ENCODE measurements at places on chromosomes 1 and 21.

DNA sequence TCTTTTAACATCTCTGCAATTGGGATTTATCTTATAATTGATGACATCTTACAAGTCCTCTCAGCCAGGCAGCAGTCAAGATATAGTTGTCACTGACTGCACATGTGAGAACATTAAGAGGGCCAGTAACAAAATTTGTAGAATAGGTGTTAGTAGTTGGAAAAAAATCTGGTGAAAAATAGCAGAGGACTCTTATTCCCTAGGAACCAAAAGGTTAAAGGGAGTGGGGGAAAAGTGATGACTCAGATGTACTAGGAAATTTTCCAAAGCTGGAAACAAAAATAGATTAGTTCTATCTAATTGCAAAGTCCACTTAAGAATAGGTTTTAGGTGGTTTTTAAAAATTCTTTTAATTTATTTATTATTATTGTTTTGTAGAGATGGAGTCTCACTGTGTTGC lies 3.6 kb downstream of the NUP210L start:
- DNase-seq: no peak

- no peak for DNase-seq
Observed at GRCh38 chr1:240705579-240705978, 93.6 kb upstream of the GREM2 start.

GRCh38 chr1:199357599-199357998 lies 669.9 kb upstream of the NR5A2 start:
- no peak for DNase-seq

- DNase-seq: no peak
Observed at GRCh38 chr1:20376171-20376570, 85.5 kb downstream of the VWA5B1 start.

DNA sequence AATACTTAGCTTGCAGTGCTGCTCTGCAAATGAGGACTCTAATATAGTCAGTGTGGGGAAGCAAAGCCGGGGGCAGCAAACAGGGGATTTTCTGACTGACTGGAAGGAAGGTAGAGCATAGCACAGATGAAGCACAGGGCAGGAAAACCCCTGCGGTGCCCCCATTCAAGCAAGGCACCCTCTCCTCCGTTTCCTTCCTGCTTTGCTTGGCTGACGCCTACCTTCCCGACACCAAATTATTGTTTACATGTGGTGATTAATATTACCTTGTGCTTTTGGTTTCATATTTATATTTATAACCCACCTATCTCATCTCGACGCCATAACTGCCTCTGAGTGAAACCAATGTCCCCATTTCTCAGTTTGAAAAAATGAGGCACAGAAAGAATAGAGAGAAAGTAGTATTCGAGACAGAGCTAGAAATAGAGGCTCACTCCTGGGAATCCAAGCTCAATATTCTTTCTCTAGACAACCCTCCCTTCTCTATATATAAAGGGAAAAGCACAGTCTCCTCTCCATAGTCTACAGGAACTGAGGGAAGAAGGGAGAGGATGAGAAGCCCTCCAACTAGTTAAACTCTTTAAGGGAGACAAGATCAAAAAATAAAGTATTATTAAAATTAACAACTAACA lies 41.3 kb downstream of the PIK3C2B start:
- DNase-seq: peak; percentile 62

DNA sequence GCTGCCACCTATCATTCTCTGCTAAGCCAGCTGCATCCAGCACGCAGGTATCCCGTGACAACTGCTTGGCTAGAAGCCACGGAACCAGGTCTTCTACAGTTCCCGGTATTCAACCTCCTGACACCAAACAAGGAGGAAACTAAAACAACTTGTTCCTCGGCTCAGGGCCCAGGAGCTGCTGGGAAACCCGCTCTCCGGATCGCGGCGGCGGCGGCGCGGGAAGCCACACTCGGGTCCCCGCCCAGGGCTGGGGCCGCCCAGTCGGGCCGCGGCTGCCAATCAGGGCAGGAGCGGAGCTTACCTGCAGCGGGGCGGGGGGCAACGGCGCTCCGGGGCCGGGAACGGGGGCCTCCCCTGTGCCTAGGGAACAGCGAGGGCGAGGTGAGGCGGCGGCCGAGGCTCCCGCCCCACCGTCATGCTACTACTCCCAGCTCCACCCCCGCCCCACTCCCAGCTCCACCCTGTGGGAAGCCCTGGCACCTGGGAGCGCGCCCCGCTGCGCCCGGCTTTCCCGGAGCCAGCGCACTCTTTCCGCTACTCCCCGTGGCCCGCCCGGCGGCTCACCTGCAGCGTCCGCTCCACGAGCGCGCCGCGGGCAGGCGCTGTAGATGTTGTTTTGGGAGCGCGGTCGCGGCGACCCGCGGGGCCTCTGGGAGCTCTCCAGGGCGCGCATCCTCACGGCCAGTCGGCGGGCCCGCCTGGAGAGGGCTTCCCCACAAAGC lies 12.1 kb downstream of the IL24 start:
- DNase-seq: peak; percentile 47

DNA sequence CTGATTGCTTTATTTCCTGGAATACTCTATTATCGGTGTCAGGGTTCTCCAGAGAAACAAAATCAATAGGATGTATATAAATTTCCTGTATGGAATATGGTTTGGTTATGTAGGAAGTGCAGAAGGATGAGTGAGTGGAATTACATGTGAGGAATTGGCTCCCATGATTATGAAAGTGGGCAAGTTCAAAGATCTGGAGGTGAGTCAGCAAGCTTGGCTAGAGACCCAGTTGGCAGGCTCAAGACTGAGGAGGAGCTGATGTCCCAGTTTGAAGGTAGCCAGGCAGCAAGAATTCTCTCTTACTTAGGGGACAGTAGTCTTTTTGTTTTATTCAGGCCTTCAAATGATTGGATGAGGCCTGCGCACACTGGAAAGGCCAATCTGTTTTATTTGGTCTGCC lies 57.5 kb downstream of the MAP3K7CL start:
- DNase-seq: no peak

DNA sequence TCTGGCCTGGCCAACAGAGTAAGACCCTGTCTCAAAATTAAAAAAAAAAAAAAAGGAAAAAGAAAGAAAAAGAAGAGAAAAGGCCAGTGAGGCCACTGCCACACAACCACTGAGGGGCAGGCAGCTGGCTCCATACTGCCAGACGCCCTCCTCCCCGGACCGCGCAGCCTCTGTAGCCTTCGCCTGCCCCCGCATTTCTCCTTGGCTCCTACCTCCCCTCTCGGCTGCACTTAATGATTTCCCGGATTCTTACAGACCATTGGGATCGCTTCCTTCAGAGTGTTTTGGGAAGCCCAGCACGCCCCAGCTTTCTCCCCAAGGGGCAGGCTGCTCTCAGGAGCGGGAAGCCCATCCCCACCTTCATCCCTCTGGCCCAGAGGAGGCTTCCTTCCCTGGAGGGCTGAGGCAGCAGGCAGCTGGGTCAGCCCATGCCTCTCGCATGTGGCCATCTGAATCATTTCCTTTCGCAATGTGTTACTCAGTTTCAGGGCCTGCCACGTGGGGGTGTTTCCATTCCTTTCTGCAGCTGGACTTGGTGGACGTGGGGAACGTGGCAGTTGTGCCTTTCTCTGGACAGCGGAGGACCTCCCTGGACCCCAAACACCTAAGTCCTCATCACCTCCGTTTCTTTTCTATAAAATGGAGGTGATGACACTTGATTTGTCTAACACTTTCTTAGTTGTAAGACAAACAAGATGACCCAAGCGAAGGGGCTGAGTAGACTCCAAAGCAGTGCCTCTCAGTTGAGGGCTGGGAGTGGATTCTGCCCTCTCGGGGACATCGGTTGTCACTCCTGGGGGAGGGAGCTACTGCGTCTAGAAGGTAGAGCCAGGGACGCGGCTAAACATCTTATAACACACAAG lies 2.3 kb downstream of the SLC2A5 start:
- DNase-seq: no peak

- DNase-seq: no peak
Observed at GRCh38 chr1:56525489-56526041, 53.8 kb downstream of the PLPP3 start.

- DNase-seq: peak; percentile 82
Observed at GRCh38 chr1:11645670-11646265, 8.5 kb downstream of the FBXO2 start.

- DNase-seq: no peak
Observed at GRCh38 chr1:225846331-225847310, 35.6 kb downstream of the TMEM63A start.

- no peak for DNase-seq
Observed at GRCh38 chr1:87674791-87675190, 346.1 kb downstream of the LMO4 start.

- DNase-seq: no peak
Observed at GRCh38 chr1:226670073-226670472, 69.0 kb downstream of the ITPKB start.

- no peak for DNase-seq
Observed at GRCh38 chr1:70079546-70079945, 125.8 kb downstream of the LRRC40 start.

DNA sequence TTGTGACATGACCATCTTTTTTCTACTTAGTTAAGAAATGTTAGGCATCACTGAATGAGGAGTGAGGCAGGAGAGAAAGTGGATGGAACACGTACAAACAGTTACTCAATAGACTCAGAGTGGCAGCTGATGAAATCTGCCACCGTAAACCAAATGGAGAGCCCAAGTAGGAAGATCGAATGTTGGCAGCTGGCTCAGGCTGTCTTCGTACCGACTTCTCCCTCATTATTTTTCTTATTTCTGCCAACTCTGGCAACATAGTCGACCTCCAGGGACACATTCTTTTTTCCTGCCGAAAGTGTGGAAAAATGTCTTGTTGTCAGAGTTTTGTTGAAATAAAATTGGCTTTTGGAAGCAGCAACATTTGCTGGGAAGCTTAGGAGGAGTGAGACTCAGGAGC lies 143.3 kb downstream of the GREM2 start:
- no peak for DNase-seq

GRCh38 chr1:147627435-147628110 lies 42.8 kb downstream of the ACP6 start:
- peak; percentile 41 for DNase-seq

DNA sequence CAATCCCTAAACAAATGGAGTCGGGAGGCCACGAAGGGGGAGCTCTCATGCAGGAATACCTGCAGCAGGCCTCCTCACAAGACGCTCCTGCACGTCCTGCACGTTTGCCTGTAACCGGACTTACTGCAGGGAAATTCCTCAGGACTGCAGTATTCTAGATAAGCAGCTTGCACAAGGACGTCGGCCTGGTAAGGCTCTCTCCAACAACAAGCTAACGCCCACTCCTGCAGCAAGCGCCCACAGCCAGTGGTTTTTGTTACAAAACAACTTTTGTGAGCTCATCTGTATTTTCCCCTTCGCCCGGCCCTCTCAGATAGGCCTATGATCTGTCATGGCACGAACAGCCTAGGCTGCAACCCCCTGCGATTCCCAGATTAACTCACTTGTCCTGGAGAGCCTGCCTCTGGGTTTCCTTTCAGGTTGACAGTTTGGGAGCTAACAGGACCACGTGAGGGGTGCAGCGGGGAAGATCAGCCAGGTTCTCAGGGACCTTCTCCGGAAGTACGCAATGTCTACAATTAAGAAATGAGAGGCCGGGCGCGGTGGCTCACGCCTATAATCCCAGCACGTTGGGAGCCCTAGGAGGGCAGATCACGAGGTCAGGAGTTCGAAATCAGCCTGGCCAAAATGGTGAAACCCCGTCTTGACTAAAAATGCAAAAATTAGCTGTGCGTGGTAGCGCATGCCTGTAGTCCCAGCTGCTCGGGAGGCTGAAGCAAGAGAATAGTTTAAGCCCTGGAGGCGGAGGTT lies 921 bp upstream of the MIB2 start:
- peak; percentile 54 for DNase-seq

DNA sequence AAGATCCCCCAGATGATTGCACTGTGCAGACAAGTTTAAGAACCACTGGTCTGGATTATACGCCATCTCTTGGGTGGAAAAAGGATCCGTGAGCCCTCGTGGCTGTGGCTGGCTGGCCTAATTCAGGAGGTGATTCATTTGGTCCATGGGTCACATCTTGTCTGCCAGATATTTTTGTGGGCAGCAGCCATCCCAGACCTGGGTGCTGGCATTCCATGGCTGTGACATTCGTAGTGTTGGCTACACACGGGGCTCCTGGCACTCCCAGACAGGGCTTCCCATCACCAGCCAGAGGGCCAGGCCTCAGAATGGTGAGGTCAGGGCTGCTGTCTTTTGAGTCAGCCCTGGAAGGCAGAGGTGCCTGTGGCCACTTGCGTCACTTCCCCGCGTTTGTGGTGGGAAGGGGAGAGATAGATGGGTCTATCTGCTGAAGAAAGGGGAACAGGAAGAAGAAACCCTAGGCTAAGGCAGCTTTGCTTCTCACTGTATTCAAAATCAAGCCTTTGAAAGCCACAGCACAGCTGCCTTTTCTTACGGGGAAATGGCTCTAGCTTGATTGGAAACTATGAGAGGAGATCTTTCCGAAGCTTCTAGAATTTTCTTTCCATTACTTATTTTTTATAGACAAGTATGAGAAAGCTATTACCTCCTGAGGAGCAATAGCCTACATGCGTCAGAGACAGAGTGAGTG lies 32.4 kb downstream of the EIF2D start:
- peak; percentile 91 for DNase-seq

- no peak for DNase-seq
Observed at GRCh38 chr1:78318011-78318410, 172.8 kb upstream of the PTGFR start.

DNA sequence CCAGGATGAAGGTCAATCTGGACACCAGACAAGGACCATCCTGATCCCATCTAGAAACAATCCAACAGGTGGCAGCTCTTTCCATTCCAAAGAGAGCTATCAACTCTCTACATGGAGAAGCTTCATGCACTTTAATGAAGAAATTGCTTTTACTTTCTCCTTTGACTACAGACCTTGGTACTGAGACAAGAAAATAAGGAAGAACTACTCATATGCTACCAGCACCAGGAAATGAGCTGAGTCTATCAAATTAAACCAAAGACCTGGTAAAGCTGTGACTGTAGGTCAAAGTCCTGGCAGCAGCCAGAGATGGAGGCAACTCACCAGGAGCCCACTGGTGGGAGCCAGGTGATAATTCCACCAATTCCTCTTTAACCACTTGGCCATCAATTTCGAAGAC lies 64.3 kb upstream of the LRRC8B start:
- DNase-seq: no peak

DNA sequence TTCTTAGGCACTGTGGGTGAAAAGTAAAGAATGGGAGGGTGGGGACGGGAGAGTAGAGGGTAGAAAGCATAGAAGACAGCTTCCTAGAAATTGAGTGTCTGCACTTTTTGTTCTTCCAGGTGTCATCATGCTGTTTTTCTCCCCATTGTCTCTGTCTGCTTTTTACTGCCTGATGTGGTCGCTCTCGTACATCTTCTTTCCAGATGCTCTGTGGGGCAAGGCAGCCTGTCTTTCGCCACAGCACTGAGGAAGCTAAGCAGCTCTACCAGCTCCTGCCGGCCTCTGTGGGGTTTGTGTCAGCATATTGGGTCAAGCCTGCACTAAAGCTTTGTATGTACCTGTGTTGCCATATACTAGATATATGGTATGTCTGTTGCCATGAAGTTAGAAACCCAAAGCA lies 13.2 kb downstream of the TMEM269 start:
- no peak for DNase-seq

Data from stimulated activated CD4-positive, alpha-beta T cell treated with anti-CD3 and anti-CD28 coated beads, TNF-alpha, amount 100 ng/mL, for 24 hours (primary cell).